GM03348 (cell line): ENCODE measurements at places on chromosomes 6 and 20.

- no peak for DNase-seq
Measured at GRCh38 chr20:843912-844311, 10.4 kb downstream of the FAM110A start.

DNA sequence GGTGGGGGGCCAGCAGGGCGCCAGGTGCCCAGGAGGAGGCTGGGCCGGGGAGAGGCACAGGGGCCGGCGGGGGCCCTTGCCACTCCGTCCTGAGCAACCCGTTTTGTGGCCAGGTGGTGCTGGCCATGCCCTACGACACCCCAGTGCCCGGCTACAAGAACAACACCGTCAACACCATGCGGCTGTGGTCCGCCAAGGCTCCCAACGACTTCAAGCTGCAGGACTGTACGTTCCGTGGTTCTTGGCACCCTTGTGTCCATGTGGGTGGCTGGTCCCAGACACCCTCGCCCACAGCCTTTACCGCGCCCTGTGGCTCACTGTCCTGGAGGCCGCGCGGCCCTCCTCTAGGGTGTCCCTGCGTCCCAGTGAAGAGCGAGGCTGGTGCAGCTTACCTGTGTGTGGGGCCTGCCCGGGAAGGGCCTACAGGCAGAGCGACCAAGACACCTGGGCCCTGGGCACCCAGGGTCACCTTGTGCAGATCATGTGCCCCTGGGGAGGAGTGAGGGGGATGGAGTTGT, 28.7 kb downstream of the PYGB start:
- DNase-seq: no peak

GRCh38 chr6:41784581-41785171, 2.8 kb upstream of the TOMM6 start:
- no peak for DNase-seq

DNA sequence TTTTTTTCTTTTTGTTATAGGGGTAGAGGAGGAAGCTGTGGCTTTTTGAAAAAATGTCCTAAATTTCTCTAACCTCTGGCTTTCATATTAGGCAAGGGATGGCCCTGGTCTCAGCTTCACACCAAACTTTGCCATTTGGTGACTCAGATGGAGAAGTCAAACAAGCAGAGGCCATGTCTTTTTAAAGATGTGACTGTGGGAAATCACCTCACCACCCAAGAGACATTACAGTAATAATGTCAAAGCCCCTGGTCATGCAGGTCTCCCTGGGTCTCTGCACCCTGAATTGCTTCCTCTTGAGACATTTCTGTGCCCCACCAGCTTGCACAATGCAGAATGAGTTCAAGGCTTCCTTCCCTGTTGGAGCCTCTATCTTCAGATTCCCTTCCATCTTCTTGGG, 39.5 kb upstream of the ADGRF5 start:
- DNase-seq: no peak

GRCh38 chr20:53425481-53425880, 168.2 kb downstream of the ZNF217 start:
- no peak for DNase-seq

GRCh38 chr6:167400482-167401138, 75.7 kb downstream of the TTLL2 start:
- no peak for DNase-seq

GRCh38 chr6:33356295-33356694, 35.3 kb upstream of the KIFC1 start:
- no peak for DNase-seq

- DNase-seq: peak; percentile 45
Measured at GRCh38 chr6:37648465-37649330, 49.0 kb downstream of the MDGA1 start.

DNA sequence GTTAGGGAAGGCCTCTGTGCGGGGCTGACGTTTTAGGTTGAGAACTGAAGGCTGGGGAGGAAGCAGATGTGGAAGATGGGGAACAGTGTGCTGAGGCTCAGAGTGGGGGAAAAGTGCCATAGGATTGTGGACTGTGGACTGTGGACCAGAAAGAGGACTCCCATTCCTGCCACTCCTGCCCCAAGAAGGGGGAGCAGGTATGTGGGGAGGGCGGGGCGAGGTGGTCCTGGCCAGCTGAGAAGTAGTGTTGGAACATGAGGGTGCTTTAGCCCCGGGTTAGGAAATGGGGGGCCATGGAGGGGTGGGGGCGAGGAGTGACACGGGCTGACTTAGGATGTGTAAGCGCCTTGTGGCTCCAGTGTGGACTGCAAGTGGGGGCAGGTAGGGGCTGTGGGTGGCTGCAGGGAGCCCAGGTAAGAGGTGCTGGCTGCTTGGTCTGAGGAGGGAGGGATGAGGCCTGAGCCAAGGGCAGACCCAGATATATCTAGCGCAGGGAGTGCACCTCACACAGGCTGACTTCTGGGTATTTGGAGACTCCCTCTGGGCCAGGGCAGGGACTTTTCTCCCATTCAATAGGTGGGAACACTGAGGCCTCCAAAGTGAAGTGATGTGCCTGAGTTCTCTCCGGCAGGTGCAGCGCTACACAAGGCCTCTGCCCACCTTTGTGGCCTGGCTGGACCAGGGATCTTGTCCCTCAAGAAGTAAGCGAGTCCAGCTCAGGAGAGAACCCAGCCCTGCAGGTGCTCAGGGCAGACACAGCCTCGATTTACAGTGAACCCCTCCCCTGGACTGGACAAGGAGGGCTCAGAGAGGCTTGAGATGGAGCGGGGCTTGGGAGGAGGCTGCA, 76.6 kb upstream of the TOX2 start:
- DNase-seq: no peak

GRCh38 chr20:59253779-59254319, 46.6 kb upstream of the EDN3 start:
- DNase-seq: no peak
